Hindlimb muscle (tissue), 1 donor: ENCODE measurements at places on chromosomes 6 and 20.

- DNase-seq = no peak
Measured at GRCh38 chr20:56418385-56418861, 6.4 kb downstream of the CASS4 start.

GRCh38 chr6:36499918-36500317 lies 47.4 kb downstream of the STK38 start:
- DNase-seq = no peak

- DNase-seq = no peak
Measured at GRCh38 chr20:23631981-23632710, 5.6 kb downstream of the CST3 start.

GRCh38 chr6:85126485-85127167 lies 323.3 kb upstream of the NT5E start:
- DNase-seq = no peak

DNA sequence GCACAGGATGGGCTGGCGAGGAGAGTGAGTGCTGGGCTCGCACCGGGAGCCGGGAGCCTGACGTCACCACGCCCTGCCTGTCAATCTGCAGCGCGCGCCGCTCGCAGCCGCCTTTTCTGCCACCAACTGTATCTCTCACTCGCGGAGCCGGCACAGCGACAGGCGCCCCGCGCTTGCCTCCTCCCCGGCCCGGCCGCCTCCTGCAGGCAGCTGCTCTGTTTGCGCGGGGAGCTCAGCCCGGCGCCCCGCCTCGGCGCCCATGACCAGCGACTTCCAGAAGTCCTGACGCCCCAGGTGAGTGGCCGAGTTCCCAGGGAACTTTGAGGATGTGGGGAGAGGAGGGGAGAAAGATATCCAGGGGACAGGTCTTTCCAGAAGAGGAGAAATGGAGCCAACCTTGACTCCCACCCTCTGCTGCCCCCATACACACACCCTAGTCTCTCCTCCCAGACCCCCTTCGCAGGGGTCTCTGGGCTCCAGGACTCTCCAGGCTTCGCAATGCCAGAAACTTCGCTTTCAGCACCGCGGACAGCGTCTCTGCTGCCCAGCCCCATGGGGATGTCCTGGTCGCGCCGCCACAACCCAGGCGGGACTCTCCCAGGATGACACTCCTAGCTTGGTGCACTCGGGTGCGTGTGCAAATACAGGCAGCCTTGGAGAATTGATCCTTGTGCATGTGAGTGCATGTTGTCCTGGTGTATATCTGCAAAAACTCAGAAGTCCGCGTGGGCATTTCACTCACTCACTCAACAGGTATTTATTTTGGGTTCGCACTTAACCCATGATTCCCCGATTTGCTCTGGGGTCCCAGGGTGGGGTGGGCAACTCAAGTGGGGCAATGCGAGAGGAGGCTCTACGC lies at the start of gene GPR6:
Gene GPR6, plus strand, starts transcription at position 138 of the 859 bp plus-strand sequence. CDS start 802 bp downstream, outside the sequence.
- DNase-seq = peak; percentile 59

- no peak for DNase-seq
Measured at GRCh38 chr6:24640166-24640565, 5.8 kb downstream of the KIAA0319 start.

DNA sequence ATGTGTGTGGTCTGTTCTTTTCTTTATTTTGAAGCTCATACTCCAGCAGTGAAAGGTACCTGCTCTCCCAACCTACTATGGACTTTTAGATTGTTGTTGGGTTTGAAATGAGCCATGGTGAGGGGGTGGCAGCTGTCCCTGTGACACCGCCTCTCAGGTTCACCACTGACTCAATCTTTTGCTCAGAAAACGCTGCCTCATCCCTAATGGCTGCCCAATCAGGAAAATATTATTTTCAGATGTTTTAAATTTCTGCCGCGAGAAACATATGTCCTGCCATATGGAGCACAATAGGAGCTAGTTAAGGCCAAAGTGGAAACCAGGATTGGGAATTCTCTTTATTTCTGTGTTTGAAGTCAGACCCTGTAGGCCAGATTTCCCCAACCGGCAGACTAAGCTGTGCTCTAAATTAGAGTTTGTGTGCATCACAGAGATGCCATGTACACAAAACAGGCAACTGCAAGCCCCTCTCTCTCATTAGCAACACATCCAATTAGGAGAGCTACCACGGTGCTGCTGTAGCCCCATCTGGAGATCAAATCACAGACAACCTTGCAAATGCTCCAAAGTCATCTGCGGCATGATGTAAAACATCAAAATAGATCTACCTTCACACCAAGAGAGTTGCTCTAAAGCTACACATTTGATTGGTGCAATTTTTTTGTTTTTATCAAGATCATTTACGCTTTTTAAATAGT lies 144.1 kb upstream of the BACH2 start:
- DNase-seq = no peak

DNA sequence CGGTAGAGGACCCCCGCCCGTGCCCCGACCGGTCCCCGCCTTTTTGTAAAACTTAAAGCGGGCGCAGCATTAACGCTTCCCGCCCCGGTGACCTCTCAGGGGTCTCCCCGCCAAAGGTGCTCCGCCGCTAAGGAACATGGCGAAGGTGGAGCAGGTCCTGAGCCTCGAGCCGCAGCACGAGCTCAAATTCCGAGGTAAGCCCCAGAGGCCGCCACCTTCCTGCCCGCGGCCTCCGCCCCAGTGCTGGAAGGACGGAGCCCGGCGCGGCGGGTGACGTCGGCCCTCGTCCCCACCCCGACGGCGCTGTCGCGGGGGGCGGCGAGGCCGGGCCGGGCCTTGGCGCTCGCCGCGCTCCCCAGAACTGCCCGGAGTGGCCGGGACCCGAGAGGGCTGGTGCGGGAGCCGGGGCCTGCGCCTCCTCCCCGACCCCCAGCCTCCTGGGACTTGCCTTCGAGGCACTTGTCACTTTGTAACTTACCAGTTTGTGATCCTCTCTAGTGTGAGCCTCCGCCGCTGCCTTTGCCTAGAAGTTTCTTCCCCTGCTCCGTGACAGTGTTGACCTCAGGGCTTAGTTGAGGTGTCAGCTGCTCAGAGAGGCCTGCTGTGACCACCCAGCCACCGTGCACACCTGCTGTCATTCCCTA lies 417 bp downstream of the VAPB start:
- DNase-seq = peak; percentile 40

DNA sequence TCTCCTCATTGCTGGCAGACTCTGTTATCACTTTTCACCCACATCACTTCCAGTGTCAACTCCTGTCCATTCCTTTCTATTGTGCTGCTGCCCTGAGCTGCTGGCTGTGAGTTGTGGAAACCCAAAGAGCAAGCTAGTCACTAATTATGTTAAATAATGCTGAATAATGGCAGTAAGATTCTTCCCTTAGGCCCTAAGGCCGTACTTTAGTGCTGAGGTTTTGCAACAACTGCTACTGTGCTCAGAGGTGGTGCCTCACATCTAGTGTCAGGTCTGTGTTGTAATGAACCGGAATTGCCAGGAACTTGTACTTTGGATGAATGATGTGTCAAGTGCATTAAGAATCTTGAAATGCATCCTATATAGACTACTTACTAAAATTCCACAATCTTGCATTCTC lies 372.2 kb upstream of the RNF217 start:
- no peak for DNase-seq

DNA sequence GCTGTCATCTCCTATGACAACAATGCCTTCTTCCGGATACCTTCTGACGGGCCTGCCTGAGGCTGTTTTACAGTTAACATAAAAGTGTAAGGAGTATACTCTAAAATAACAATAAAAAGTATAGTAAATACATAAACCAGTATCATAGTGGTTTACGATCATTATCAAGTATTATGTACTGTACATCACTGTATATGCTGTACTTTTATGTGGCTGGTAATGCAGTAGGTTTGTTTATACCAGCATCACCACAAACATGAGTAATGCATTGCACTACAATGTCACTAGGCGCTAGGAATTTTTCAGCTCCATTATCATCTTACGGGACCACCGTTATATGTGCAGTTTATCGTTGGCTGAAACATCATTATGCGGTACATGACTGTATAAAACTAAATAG lies 76.5 kb downstream of the VEGFA start:
- DNase-seq = no peak

- DNase-seq = no peak
Measured at GRCh38 chr6:40807484-40807883, 220.3 kb upstream of the LRFN2 start.

- DNase-seq = peak; percentile 52
Measured at GRCh38 chr6:29702519-29703103, 20.6 kb upstream of the HLA-F start.

DNA sequence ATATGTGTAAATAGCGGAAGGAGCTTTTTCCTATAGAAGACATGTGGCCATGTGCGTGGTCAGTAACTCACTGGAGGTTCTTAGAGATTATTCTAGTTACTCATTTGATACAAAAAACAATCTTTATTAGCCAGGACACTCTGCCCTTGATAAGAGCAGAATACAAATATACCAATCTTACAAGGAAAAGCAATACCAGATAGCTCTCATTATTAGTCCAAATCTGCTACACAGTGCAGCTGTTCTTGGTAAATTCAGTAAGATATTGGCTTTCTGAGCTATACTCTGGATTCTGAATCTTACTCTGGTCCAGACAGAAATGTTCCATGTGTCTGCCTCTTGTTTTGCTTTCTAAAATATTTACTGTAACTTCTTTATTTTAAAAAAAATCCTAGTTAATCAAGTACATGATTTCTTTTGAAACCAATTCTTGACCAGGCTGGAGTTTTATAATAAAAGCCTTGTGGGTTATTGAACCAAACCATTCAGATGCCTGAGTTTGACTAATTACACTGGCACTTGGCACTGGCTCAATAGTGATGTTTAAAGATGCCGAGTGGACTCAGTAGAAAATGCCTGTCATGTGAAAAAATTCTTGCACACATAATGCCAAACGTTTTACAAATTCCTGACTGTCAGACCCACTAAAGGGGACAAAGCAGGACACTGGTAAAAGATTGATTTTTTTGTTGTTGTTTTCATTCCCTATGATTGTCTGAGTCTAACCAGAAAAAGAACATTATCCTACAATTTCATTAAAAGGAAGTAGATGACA lies 242.8 kb upstream of the TCF21 start:
- no peak for DNase-seq

DNA sequence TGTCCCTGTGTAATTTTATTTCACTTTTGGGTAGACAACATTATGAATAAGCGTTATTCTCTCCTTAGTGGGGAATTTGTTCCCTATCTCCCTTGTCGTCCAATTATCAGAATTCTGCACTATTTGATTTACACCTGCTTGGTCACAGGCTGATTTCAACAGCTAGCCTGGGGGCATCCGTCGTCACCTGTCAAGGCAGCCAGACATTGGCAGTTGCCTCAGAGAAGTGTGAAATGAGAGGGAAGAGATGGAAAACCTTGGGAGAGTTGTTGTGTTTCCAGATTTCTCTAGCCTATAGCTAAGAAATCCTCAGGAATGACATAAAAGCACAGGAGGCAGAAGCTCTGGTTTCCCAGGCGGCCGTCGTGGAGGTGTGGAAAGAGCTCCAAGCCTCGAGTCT lies 891 bp upstream of the GHRH start:
- DNase-seq = no peak

DNA sequence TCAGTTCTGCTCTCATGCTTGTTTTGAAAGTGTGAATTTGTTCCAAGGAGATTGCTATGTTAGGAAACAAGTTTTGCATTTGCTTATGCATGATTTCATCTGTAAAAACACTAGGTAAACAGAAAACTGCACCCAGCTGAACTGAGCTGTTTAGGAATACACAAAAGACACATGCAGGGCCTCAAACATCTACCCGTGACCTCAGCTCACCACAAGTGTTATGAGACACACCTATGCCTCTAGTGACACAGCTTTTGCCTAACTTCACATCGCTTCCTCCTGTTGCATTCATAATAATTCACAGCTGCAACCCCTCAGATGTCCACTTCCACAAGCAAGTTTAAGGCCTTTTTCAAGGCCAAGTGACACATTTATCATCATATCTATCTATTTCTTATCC lies 98.0 kb upstream of the SLC24A3 start:
- DNase-seq = no peak

DNA sequence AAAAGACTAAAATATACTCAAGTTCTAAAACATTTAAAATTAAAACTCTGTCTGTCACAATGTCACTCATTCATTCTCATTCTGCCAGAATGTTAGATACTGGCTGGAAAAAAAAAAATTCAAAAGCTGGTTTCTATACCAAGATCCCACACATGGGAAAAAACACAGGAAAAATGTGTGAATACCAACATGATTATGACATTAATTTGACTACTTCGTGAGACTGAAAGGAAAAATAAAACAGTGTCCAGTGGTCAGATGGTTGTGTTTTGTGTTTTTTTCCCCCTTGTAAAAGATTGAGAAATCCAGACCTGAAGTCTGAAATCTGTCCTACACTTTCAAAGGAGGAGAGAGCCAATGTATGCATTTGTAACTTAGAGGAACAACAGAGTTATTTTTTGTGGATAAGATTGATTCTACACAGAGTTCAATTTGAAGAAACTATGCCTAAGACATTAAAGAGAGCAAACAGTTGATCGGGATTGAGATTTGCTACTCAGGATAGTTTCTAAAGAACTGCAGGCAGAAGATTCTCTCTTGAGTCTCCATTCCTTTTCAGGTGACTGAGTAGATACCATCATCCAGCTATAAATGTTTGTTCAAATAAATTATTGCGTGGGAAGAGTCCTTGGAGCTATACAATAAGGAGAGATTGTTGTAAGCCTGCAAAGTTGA lies 39.2 kb upstream of the TXLNB start:
- no peak for DNase-seq

GRCh38 chr6:1312473-1313367 lies 822 bp downstream of the FOXQ1 start:
- DNase-seq = no peak

- no peak for DNase-seq
Measured at GRCh38 chr6:80623066-80623815, 516.8 kb downstream of the BCKDHB start.

DNA sequence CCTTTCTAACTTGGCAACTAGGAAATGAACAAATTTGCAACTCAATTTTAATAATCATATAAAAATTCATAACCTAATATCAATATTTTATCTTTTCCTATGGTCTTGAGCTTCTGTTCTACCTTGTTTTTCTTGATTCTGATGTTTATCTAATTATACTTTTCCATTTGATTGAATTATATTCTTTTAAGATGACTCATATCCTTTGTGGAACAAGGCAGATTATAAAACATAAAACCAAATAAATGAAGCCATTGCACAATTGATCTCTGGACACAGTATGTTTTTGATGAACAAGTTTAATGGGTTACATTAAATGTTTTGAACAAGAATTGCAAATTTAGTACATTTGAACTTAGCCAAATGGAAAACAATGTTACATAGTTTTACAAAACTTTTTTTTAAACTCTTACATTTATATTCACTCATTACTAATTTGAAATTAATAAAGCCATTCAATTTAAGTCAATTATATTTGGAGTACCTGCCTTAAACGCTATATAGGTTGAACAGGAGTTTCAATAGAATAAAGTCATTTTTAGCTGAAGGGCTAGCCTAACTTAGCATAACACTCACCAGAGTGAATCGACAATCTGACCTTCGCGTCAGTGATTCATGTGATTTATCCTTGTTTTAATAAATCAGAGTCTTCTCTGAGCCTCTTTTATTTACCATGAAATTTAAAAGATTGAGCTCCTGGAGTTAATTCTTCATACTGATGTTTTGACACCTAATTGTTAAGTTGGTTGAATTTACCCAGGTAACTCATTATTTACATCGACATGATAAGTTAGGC lies 3.8 kb downstream of the NCOA7 start:
- DNase-seq = no peak

GRCh38 chr20:64063389-64064144 lies 569 bp downstream of the TCEA2 start:
- DNase-seq = no peak
